Stimulated activated CD8-positive, alpha-beta memory T cell treated with anti-CD3 and anti-CD28 coated beads, Interleukin-4, amount 100 ng/mL, for 48 hours (primary cell): ENCODE measurements at places on chromosomes 4 and X.

DNA sequence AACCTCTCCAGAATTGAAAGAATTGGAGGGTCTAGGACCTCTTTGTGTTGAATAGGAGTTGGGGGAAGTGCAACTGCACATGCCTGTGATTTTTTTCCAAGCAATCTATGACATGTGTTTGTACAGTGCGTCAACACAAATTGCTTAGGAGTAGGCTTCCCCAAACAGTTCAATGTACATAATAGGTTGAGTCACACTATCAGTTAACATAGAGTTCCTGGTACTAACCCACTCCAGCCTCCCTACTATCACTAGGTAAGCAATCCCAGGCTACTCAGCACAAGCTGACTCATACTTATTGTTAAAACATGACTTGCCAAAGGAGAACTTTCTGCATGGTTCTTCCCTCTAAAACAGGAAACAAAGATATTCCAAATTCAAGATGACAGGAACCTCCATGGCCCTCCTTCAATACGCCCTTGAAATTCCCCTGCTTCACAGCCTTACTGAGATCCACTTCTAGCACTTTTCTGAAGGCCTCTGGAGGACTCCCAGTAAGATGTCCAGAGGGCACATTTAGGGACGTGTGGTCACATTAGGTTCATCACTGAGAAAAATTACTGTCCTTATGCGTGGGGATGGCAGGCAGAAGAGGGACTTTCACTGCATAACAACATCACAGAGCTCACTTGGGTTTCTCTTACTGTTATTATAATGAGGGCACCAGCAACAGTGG lies 8.4 kb upstream of the VSIG1 start:
- DNase-seq, result no peak

DNA sequence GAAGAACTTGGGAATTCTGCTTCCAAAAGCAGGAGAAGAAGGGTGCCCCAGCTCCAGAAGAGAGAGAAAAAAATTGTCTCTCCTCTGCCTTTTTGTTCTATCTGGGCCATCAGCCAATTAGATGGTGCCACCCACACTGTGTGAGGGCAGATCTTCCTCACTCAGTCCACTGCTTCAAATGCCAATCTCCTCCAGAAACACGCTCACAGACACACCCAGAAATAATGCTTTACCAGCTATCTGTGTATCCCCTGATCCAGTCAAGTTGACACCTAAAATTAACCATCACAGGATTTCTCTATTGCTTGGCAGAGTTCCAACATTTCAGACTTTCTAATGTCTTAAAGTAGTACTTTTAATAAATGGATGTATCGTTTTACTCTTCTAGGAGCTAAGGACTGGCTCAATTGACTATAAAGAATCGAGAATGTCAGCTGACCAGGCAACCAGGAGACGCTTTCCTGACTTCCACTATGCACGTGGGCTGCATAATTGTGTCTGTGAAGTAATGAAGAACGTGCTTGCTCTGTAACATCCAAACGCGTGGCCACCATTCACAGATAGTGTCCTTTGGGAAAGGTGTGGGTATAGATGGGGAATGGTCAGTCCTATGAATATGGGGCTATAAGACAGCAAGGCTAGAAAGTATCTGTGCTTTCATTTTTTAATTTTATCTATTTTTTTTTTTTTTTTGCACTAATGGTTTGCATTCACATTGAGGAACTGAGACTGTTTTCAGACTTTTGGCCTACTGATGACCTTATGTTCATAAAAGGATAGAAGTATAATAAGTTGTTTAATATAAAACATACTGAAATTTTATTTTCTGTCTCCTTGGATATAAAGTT lies 9.9 kb upstream of the SMIM20 start:
- no peak for DNase-seq

- DNase-seq, result no peak
Observed at GRCh38 chrX:94366616-94367015, 692.6 kb downstream of the FAM133A start.

GRCh38 chrX:118437283-118437682 lies 58.3 kb upstream of the DOCK11 start:
- no peak for DNase-seq

DNA sequence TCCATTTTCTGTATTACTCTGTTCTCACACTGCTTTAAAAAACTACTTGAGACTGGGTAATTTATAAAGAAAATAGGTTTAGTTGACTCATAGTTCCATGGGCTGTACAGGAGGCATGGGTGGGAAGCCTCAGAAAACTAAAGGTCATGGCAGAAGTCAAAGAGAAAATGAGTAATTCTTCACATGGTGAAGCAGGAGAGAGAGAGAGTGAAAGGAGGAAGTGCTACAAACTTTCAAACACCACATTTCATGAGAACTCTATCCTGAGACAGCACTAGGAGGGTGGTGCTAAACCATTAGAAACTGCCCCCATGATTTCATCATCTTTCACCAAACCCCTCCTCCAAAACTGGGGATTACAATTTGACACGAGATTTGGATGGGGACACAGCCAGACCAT lies 108.0 kb upstream of the PBDC1 start:
- DNase-seq, result no peak

- no peak for DNase-seq
Observed at GRCh38 chr4:186723292-186724057, at the start of gene FAT1. FAT1 (minus strand) TSS chr4:186723856; CDS start chr4:186709827, 14,029 bp downstream.

GRCh38 chr4:33323393-33323792 lies 2603.2 kb downstream of the PCDH7 start:
- no peak for DNase-seq

GRCh38 chr4:66633477-66633876 lies 911.8 kb downstream of the CENPC start:
- no peak for DNase-seq

GRCh38 chrX:119655125-119655524 lies 37.8 kb downstream of the SEPTIN6 start:
- DNase-seq, result peak; percentile 73

GRCh38 chr4:101103381-101104142 lies 243.8 kb downstream of the PPP3CA start:
- DNase-seq, result no peak

DNA sequence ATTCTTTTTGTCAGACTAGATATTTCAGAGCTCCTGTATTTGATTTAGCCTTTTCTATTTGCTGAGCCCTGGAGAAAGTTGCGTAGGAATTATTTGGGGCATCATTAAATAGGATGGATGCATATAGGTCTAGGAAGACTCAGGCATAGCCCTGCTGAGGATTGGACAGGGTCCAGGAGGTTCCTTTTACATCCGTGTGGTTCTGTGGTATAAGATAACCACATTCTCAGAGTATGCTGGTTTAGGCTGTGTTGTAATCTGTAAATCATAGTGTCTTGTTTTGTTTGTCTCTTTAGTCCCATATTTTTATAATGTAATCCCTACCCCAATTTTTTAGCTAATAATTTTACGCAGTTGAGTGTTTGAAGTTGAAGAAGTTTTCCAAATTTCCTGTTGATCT lies 513.7 kb downstream of the RPA4 start:
- no peak for DNase-seq

DNA sequence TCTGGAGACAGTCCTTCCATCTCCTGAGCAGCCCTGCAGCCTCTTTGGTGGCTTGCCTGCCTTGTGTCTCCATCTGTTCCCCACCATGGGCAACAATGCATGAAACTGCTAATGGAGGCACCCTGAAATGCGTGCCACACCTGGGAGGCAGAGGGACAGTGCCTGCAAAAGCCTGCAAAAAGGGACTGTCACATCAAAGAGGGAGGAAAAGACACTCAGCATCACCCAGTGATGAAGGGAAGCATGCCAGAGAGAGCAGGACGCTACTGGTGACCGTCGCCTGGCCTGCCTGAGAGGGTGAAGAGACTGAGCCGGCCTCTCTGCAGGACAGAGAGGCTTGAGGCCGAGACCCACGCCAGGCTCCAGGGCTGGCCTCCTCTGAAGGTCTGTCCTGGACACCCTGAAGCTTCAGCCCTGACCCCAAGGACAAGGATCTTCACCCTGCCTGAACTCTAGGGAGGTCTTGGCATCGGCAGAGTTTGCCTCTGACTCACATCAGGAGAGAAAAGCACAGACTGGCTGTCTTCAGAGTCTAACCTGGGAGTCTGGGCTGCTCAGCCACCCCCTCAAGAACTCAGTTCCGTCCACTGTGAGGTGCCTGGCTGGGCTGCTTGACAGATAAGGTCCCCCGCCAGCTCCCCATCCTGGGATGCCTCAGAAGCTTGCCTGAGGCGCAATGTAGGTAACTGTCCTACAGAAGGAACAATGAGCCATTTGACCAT lies 8.1 kb downstream of the ACSL1 start:
- no peak for DNase-seq

GRCh38 chrX:52979993-52980392 lies 21.7 kb upstream of the FAM156A start:
- DNase-seq, result no peak

GRCh38 chr4:11719879-11720278 lies 291.2 kb upstream of the HS3ST1 start:
- DNase-seq, result no peak

- no peak for DNase-seq
Observed at GRCh38 chr4:184437565-184438265, 36.6 kb downstream of the IRF2 start.

DNA sequence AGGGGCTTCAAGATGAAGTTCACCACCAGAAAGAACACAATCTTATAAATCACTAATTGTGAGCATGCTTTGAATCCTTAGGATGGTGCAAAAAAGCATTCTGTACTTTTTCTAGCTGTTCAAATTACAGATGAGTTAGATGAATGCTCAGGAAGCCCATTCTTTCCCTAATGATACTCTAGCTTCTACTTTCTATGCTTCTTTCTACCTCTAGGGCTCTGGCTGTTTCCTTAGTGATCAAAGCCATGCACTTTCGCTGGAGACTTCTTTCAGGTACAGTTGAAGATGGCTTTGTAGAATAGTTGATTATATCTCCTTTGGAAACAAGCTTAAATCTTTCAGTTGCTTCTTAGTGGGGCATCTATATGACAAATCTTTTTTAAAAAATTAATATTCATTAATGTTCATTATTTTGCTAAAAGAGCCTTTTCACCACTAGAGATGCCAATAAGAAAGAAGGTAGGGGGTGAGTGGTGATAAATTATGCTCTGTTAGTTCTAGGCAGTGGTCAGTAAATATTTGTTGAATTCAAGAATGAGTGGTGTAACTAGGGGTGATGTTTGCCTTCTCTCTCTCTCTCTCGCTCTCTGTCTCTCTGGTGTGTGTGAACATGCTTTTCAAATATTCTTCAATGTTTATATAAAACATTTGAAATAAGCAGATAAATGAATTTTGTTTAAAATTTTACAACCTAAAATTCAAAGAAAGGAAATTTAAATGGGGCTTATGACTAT lies 169.4 kb downstream of the GLUD2 start:
- DNase-seq, result no peak

DNA sequence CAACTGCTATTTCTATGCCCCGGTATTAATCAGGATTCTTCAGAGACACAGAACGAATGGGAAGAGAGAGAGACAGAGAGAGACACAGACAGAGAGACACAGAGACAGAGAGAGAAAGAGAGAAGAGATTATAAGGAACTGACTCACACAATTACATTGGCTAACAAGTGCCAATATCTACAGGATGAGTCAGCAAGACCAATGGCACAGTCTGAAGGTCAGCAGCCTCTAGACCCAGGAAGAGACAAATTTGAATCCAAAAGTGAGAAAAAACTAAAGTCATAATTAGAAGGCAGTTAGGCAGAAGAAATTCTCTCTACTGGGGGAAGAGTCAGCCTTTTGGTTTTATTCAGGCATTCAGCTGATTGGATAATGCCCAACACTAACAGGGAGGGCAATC lies 187.3 kb downstream of the MAB21L2 start:
- no peak for DNase-seq

GRCh38 chr4:129261584-129261983 lies 165.6 kb downstream of the C4orf33 start:
- DNase-seq, result no peak

DNA sequence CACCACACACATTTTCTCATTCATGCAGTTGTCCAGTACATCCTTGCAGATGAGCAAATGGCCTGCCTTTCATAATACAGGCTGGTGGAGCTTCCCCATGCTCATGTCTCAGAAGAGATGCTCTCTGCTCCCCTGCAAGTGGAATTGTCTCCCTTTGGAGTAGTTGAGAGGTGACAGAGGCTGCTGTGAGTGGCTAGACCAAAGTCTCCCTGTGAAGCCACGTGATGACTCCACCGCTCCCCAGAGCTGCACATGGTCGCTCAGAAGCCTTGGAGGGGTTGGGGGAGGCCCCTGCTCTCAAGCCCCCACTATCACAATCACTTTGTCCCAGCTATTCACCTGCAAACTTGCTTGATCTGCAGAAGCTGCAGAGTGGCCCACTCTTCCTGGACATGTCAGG lies 1.5 kb upstream of the GPR78 start:
- no peak for DNase-seq

DNA sequence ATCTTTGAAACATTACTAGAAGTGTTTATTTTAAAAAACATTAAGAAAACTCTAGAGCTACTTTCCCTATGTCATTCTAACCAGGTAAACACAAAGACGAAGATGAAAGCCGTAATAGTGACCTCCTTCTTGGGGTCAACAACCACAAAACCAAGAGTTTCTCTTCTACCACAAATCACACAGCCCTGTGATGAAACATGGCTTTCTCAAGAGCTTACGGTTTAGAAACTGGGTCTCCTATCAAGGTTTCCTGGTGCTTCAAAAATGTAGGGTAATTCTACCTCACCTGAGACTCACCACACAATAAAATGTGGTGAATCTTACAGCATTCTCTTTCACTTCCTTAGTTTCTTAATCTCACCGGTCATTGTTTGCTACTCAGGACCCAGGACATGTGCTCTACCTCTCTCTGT lies 50.9 kb downstream of the CORIN start:
- no peak for DNase-seq

DNA sequence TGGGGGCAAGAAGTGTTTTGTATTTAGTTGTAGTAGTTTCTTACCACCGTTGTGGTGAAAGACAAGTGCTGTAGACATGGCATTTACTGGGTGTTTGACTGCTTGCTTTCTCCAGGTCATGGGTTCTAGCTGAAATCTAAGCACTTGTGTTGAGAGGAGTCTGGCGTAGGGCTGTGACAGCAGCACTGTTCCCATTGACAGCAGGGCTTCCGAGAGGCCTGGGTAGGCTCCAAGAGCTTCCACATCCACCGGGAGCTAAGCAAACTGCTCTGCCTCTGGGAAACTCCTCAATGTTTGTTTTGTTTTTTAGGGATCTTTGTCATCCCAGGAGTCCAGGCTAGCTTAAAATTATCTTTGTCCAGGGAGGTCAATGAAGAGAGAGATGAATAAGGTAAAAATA lies 44.3 kb downstream of the BMPR1B start:
- no peak for DNase-seq

DNA sequence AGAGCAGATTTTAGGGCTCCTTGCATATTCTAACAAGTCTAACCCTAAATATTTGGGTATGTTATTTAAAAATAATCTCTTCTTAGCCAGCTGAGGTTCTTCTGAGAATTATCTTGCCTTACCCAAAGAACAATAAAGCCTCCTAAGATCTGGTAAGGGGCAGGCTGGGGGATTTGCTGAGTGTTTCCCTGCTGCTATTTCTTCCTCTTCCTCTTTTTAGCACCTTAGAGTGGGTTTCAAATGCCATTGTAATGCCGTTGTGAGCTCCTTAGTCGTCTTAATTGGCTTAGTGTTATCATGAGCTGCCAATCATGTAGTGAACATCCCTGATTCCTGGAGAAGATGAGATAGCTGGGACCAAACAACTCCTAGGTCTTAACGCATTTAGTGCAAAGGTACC lies 15.4 kb downstream of the STOX2 start:
- DNase-seq, result no peak
